ENCODE measurements at places on chromosomes 12 and 14.

GRCh38 chr14:36580141-36580855 lies 2.1 kb downstream of the NKX2-8 start:
- no peak for DNase-seq

GRCh38 chr12:12797794-12798152 lies 12.3 kb downstream of the APOLD1 start:
- DNase-seq, result no peak

- DNase-seq, result no peak
Measured at GRCh38 chr12:58148405-58148804, 207.0 kb downstream of the ATP23 start.

- no peak for DNase-seq
Measured at GRCh38 chr12:113228394-113229028, 7.2 kb downstream of the TPCN1 start.

GRCh38 chr14:99241325-99242010 lies 30.5 kb downstream of the BCL11B start:
- no peak for DNase-seq

DNA sequence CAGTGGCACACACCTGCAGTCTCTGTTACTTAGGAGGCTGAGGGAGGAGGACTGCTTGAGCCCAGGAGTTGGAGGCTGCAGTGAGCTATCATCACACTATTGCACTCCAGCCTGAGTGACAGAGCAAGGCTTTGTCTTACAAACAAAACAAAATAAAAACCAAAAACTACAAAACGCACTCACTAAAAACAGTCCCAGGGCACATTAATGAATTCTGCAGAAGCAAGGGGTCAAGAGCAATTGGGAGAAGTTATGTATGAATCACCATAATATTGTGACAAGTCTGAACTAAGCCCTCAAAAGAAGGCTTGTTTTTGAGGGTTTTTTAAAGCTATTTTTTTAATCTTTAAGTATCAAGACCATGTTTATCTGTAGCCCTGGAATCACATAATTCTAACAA lies 201.1 kb downstream of the MED13L start:
- DNase-seq, result no peak

DNA sequence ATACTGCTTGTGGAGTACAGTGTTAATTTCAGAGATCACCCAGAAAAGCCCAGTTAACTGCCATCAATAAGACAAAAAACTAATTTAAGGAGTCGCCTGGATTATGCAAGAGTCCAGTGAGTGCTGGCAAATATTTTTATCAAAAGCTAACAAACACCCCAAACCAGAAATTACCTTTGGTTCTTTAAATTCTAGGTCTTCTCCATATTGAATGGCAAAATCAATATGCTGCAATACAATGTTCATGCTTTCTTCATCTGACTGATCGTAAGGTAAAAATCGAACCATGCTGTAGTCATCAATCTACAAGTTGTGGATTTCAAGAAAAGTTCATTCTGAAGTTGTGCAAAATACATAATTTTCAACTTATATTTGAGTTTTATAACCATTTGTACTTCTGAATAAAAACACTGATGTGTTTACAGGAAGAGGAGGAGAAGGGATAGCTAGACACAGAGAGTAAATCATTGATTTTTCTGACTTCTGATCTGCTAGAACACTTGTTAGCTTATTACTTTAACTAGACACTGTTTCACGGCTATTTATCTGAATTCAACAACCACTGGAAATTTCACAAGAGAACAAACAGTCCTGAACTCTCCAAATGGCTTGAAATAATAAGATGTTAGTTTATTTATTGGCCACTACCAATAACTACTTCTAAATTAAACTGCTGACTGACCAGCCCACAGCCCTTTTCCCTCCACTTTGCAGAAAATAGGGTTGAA lies 3.6 kb upstream of the ARPC3 start:
- DNase-seq, result no peak

- DNase-seq, result no peak
Measured at GRCh38 chr12:51911788-51912711, 4.7 kb downstream of the ACVRL1 start.

DNA sequence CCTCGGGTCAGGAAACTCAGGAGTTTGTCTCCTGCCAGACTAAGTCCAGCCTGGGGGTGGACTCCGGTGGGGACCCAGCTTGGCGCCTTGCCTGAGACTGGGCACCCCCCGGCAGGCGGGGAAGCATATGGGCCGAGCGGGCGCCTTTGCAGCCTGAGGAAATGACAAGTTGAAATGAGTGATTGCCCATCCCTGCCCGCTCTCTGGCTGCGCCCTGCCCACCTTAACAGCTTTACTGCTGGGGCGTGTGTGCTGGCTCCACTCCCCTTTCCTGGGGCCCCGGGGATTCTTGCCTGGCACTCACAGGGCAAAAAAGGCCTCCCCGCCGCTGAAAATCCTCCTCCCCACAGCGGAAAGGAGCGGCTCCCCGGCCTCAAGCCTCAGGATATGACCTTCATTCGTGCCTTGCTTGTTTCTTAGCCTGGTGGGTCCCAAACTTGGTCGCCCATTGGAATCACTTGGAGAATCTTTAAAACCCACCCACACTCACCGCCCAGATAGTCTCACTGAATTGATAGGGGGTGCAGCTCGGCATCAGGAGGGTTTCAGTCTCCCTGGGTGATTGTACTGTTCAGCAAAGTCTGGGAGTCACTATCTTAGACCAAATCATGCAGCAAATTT lies 1.5 kb downstream of the RFLNA start:
- no peak for DNase-seq

GRCh38 chr14:93540235-93540634 lies 109.5 kb downstream of the UNC79 start:
- DNase-seq, result no peak

- peak; percentile 74 for DNase-seq
Measured at GRCh38 chr12:68336889-68337303, 4.7 kb upstream of the MDM1 start.

DNA sequence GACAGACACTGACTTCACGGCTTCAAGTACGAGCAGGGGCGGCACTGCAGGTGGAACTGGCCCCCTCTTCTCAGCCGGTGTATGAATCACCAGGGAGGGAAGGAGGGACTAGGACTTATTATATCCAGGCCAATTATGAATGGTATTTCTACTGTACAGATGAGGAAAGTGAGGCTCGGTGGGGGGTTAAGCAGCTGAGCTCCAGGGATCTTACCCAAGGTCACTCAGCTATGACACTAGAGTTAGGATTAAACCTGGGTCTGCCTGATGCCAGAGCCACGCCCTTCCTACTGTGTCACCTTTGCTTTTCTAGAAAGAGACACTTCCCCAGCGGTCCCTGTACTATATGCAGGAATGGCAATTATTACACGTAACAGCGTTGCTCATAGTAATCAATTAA lies 42.2 kb upstream of the NRXN3 start:
- DNase-seq, result no peak

- peak; percentile 30 for DNase-seq
Measured at GRCh38 chr12:124094733-124095132, 121.7 kb downstream of the ZNF664 start.

DNA sequence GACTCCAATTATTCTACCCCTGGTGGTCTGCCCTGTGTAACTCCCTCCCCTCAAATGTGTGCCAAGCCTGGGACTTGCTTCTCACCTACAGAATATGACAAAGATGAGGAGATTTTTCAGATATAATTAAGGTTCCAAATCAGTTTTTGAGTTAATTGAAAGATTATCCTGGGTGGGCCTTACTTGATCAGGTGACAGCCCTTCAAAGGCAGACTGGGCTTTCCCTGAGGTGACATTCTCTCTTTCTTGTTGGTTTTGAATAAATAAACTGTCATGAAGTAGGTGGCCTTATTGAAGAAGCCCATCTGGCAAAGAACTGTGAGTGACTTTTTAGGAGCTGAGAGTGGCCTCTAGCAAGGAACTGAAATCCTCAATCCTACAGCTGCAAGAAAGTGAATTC lies 106.0 kb downstream of the BRMS1L start:
- DNase-seq, result no peak

DNA sequence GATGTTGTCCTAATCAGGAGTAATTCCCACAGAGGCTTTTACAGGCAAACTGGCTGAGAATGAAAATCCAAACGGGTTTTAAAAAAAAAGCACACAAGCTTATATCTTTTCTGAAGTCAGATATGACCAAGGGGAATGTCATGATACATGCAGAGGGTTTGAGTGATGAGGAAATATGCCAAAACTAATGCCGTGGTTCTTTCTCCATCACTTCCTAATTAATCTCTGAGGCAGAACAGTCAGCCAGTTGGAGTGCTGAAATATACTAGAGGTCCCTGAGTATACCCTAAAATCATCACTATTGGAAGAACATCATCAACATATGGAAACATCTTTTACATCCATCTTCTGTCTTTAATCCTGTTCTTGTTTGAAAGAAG lies 160.8 kb upstream of the FAR2 start:
- DNase-seq, result no peak

- no peak for DNase-seq
Measured at GRCh38 chr14:34781242-34781641, 66.8 kb upstream of the CFL2 start.

DNA sequence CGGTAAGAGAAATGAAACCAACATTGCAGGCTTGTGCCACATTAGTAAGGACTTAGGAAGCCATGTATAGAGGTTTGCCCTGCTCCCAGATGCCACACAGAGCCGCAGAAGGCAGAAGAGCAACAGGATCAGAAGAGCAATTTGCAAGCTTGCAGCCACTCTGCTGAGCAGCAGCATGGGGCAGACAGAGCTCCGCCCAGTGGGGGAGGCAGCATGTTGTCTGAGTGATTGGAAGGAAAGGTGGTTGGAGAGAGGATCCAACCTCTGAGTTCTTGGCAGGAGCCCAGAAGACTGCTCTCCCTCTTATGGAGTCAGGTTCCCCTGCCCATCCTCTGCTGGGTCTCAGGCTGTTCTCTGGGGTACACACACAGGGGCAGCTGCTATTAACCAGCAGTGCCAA lies 2.3 kb upstream of the KRT6A start:
- peak; percentile 55 for DNase-seq

DNA sequence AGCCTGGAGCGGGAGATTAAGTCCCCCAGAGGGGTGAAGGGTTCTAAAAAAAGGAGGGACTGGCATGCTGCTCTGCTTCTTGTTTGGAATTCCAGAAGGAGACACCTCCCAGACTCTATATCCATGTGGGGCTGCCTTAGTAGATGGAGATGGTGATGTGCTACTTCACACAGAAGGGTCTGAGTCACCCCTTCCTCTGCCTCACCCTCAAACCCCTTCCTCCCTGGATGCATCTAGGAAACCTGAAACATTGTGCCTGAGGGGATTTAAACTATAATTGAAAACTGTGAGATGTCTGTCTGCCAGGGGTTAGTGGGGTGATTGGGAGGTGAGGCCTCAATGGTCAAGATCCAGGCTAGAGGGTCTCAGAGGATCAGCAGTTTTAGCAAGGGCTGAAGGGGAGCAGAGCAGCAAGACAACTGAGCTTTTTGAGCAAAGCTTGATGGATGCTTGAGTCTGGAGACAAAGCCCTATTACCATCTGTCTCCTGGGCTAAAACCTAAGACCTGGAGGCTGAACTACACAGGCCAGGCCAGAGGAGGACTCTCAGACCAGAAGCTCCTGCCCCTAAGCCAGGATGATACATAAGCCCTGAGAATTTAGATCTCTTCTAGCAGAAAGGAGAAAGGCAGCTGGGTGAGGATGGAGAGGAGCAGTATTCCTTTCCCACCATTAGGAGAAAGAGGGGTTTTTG lies 314.7 kb upstream of the ATP2B1 start:
- no peak for DNase-seq

DNA sequence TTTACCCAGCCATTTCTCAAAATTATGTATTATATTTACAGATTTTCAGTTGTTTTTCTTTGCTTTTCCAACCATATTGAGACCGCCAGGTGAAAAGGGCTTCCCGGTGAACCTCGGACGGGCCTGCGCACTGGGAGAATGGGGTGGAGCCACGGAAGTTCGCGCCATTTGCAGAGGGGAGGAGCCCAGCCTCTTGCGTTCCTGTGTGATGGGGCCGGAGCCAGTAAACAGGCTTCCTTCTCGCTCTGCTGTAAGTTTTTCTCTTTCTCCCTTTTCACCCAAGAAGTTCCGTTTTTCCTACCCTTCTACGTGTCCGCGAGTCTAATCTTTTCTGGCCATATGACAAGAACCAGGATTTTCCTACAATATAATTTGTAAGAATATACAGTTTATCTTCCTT lies 1108.8 kb upstream of the SEL1L start:
- no peak for DNase-seq

GRCh38 chr12:50665170-50665569 lies 98.7 kb upstream of the ATF1 start:
- no peak for DNase-seq

DNA sequence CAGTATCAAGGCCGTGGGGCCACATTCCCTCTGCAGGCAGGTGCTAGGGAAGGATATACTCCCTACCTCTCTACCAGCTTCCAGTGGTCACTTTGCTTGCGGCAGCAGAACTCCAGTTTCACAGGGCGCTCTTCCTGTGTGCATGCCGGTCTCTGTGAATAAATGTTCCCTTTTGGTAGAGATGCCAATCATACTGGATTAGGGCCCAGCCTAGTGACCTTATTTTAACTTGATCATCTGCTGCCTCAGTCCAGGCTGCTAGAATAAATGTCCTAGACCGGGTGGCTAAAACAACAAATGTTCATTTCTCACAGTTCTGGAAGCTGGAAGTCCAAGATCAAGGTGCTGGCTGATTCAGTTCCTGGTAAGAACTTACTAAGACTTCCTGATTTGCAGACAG lies 198.8 kb upstream of the TMEM132C start:
- DNase-seq, result no peak
